ENCODE measurements at places on chromosomes 3 and 15. TPM values are rescaled to one million over a fixed set of nuclear protein-coding genes. Genes with fewer than 3 reads are reported as not detected.

Gene CFAP92
- not detected for total RNA-seq

Gene AGTR1
- not detected for total RNA-seq

Gene SPESP1
- total RNA-seq, result 0.70 TPM

Gene NRG4
- not detected for total RNA-seq

Data from activated CD8-positive, alpha-beta memory T cell treated with anti-CD3 and anti-CD28 coated beads, Interleukin-2, amount 10 ng/mL, durations not matched to agents 7 days and 5 days (primary cell).